ENCODE measurements at places on chromosomes 6 and 20. TPM values are rescaled to one million over a fixed set of nuclear protein-coding genes. Genes with fewer than 3 reads are reported as not detected.

RFX6 gene
- not detected for polyA plus RNA-seq

ASCC3 gene
- 96.7 TPM for polyA plus RNA-seq

SMLR1 gene
- polyA plus RNA-seq: not detected

MARCKS gene
- 82.6 TPM for polyA plus RNA-seq

TNF gene
- 0.11 TPM for polyA plus RNA-seq

TUBB2B gene
- 355 TPM for polyA plus RNA-seq

BPI gene
- not detected for polyA plus RNA-seq

GSTA2 gene
- polyA plus RNA-seq: not detected

DEF6 gene
- polyA plus RNA-seq: 5.1 TPM

POU5F1 gene
- 1,914 TPM for polyA plus RNA-seq

Data from GM23338 (cell line).